ENCODE measurements at places on chromosomes 2 and 18. TPM values are rescaled to one million over a fixed set of nuclear protein-coding genes. Genes with fewer than 3 reads are reported as not detected.

SP5 gene
- total RNA-seq = not detected

AQP12A gene
- not detected for total RNA-seq

MOCOS gene
- total RNA-seq = 0.59 TPM

CD207 gene
- 0.20 TPM for total RNA-seq

ICA1L gene
- 13.0 TPM for total RNA-seq

SLC9A4 gene
- total RNA-seq = not detected

SERPINB2 gene
- total RNA-seq = not detected

ZRANB3 gene
- 2.0 TPM for total RNA-seq

GPR148 gene
- total RNA-seq = not detected

IL36A gene
- total RNA-seq = not detected

UGT1A3 gene
- total RNA-seq = not detected

ANKRD44 gene
- 13.9 TPM for total RNA-seq

GRB14 gene
- total RNA-seq = 12.9 TPM

RAB10 gene
- 90.1 TPM for total RNA-seq

FSHR gene
- 0.14 TPM for total RNA-seq

IL1F10 gene
- total RNA-seq = not detected

All from right cardiac atrium (tissue), 5 donors.